ENCODE measurements at places on chromosomes 5 and 9.

DNA sequence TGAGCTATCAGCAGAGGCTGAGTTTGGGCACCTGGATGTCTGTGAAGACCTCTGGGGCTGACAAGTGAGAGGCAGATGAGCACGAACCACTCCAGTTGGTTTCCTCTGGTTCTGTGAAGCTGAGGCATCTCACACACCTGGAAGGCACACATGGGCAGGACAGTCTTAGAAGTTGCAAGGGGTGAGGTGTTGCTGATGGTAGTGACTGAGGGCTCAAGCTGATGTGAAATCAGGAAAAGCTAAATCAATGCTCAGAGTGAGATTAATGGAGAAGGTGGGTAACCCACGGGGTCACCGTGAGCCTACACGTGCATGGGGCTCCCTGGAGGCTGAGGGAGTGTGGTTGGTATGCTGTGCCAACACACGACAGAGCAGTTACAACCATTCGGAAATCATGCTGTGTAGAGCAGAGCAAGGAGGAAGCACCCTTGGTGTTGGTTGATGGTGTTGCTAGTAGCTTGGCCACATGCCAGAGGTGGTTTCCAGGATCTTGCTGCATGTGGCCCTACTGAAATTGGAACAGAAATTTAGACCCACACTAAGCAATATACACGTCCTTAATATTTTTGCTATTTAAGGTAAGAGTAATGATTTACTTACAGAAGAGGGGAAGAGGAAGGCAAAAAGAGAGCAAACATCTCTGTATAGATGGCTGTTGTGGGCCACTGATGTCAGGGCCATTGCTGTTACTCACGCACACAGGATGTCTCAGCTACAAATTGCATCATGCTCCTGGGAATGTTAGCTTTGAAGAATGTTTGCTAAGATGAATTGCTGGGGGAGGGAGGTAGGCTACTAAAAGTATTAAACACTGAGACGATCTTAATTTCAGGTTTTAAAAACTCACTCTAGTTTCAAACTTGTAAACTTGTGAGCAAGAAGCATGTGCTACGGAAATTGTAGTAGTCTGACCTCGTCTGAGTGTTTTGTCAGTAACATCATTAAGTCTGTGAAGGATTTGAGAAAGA, 170.5 kb downstream of the ARHGEF28 start:
- no peaks in the 10 kb centered on the region for H3K36me3 ChIP-seq
- H3K27me3 ChIP-seq, result peaks cover 17% of the 10 kb centered on the region
- H3K27ac ChIP-seq, result no peak overlapping the region
- DNase-seq, result no peak

- peaks cover 19% of the 10 kb centered on the region for H3K36me3 ChIP-seq
- no peak overlapping the region for H3K4me3 ChIP-seq
- peaks cover 17% of the 10 kb centered on the region for H3K4me1 ChIP-seq
- H3K27me3 ChIP-seq, result peaks cover 2% of the 10 kb centered on the region
- DNase-seq, result no peak
- H3K27ac ChIP-seq, result peak overlapping the region; percentile 53
Measured at GRCh38 chr9:7192266-7192665, 434.5 kb downstream of the KDM4C start.

GRCh38 chr9:37325778-37326177, 96.7 kb upstream of the GRHPR start:
- no peaks in the 10 kb centered on the region for H3K27me3 ChIP-seq
- peaks cover 13% of the 10 kb centered on the region for H3K4me1 ChIP-seq
- H3K36me3 ChIP-seq, result peaks cover 5% of the 10 kb centered on the region

DNA sequence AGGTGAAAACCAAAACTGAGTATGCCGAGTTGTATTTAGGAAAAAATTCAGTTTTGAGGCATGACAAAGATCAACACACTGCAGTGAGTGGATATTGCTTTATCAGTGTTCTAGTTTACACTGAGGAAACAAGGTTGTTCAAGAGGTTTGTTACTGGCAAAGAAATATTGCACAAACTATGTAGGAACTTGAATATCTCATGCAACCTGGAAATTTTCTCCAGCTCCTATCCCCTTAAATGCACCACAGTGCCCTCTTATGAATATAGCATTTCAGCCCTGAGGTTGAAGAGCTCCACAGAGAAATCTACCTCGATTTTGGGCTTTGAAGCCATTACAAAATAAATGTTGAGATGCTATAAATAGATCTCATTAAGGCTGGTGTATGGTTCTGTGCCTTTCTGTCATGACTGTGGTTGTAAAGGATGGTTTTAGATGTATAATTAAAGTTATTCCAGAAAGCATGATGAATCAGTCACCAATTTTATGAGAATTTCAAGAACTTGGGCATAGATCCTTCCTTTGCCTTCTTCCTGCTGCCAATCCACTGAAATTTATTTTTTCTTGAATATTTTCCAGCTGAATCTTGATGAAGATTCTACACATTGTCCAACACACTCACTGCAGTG, 159.3 kb downstream of the SPATA31D1 start:
- no peaks in the 10 kb centered on the region for H3K27me3 ChIP-seq
- H3K36me3 ChIP-seq, result no peaks in the 10 kb centered on the region
- H3K27ac ChIP-seq, result no peak overlapping the region
- DNase-seq, result no peak
- H3K4me1 ChIP-seq, result peaks cover 51% of the 10 kb centered on the region
- H3K4me3 ChIP-seq, result no peak overlapping the region

- no peaks in the 10 kb centered on the region for H3K36me3 ChIP-seq
- no peak for DNase-seq
- peaks cover 5% of the 10 kb centered on the region for H3K27me3 ChIP-seq
- H3K4me1 ChIP-seq, result peaks cover 13% of the 10 kb centered on the region
- H3K4me3 ChIP-seq, result no peak overlapping the region
Measured at GRCh38 chr9:116837018-116837989, 150.2 kb downstream of the TRIM32 start.

DNA sequence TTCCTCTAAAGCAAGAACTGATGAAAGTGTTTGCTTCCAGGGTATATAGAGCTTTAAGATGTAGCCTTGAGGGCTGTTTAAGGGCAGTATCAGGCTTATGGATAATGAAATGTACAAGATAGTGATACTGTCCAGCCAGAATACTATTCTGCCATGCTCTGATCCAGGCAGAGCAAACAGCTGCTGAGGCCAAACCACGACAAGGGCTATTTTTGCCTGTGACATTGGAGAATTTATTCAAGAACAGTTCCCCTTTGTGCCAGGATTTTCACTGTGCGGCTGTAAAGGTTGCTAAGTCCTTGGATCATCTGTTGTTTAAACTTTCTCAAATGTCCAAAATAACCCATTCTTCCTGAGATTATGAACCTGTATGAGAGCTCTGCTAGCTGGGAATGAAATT, 70.4 kb downstream of the OTP start:
- H3K4me3 ChIP-seq, result no peak overlapping the region
- H3K4me1 ChIP-seq, result no peaks in the 10 kb centered on the region
- DNase-seq, result no peak
- peaks cover 8% of the 10 kb centered on the region for H3K27me3 ChIP-seq

GRCh38 chr9:90097237-90097636, 492.4 kb downstream of the GADD45G start:
- peaks cover 29% of the 10 kb centered on the region for H3K4me1 ChIP-seq
- H3K27ac ChIP-seq, result no peak overlapping the region
- no peak for DNase-seq

DNA sequence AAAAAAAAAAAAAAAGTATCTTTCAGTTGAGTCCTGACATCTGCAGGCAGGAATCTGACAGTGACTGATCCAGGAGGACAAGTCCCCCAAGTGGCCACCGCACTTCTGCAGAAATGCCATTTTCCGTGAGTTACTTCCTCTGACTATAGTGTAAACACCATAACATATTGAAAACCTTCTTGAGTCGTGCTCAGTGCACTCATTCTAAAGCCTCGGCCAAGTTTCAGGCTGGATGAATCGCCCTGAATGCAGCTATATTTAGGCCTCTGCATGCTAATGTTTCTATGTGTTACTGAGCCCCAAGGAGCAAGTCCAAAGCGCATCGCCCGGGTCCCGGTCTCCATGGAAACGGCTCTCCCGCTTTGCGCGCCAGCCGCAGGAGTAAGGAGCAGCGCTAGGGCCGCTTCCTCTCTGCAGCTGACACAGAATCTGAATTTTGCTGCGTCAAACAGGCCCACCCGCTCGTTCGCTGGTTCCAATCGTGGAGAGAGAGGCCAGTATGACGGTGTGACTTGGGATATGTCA, 335.4 kb downstream of the MSX2 start:
- no peak overlapping the region for H3K27ac ChIP-seq
- DNase-seq, result peak; percentile 71

GRCh38 chr5:174134545-174134944, 89.0 kb downstream of the NSG2 start:
- no peak overlapping the region for H3K4me3 ChIP-seq
- H3K4me1 ChIP-seq, result no peaks in the 10 kb centered on the region
- H3K36me3 ChIP-seq, result no peaks in the 10 kb centered on the region
- H3K27me3 ChIP-seq, result peaks cover 8% of the 10 kb centered on the region
- DNase-seq, result no peak
- no peak overlapping the region for H3K27ac ChIP-seq

- H3K27ac ChIP-seq, result peak overlapping the region; percentile 40
- H3K4me3 ChIP-seq, result no peak overlapping the region
- DNase-seq, result peak; percentile 66
- peaks cover 37% of the 10 kb centered on the region for H3K4me1 ChIP-seq
Measured at GRCh38 chr9:76374783-76375559, 19.3 kb downstream of the RFK start.

GRCh38 chr9:89848060-89849040, 243.5 kb downstream of the GADD45G start:
- H3K27ac ChIP-seq, result no peak overlapping the region
- peaks cover 17% of the 10 kb centered on the region for H3K27me3 ChIP-seq
- H3K4me1 ChIP-seq, result peaks cover 12% of the 10 kb centered on the region
- no peak overlapping the region for H3K4me3 ChIP-seq
- H3K36me3 ChIP-seq, result peaks cover 5% of the 10 kb centered on the region
- DNase-seq, result no peak
